ENCODE measurements at places on chromosomes 5 and 9.

- no peak for DNase-seq
These were observed 121.2 kb upstream of the ST8SIA4 start for GRCh38 chr5:101024299-101024698.

- DNase-seq, result no peak
These were observed 20.2 kb downstream of the SIL1 start for GRCh38 chr5:139177809-139178588.

DNA sequence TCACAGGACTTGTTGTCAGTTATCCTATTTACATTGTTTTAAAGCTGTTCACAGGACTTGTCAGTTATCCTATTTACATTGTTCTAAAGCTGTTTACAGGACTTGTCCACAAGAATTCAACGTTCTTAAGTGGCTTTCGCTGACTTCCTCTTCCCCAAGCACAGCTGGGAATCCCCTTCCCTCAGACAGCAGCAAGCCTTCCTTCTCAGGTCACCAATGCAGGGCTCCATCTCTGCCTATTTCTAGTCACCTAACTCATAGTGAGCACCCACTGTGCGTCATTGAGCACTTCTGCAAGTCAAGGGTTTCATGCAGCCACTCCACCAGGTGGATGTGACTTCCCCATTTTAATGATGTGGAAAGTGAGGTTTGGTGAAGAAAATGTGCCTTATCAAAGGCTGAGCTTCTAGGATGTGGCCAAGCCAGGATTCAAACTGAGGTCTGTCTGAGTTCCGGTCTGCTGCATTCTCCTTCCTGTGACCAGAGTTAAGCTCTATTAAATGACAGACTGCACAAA lies 109.8 kb upstream of the ZNF462 start:
- peak; percentile 0 for DNase-seq

GRCh38 chr5:97854871-97855762 lies 672.1 kb upstream of the RIOK2 start:
- DNase-seq, result no peak

DNA sequence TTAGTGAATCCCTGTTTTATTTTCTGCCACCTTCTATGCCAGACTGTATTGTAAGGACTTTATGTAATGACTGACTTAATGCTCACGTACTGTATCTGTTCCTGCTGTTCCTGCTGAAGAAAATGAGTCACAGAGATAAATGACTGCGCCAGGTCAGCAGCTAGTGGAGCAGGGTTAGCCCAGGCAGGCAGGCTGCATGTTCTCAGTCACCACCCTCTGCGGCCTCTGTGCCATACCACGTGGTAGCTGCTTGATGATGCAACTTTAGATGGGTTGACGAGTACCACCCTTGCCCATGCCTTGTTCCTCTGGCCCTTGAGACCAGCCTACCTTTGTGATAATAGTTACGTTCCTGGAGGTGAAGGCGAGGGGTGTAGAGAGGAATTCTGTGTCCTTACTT lies 161.9 kb downstream of the TRIO start:
- DNase-seq, result no peak

GRCh38 chr9:135073741-135074305 lies 13.6 kb upstream of the OLFM1 start:
- DNase-seq, result no peak

DNA sequence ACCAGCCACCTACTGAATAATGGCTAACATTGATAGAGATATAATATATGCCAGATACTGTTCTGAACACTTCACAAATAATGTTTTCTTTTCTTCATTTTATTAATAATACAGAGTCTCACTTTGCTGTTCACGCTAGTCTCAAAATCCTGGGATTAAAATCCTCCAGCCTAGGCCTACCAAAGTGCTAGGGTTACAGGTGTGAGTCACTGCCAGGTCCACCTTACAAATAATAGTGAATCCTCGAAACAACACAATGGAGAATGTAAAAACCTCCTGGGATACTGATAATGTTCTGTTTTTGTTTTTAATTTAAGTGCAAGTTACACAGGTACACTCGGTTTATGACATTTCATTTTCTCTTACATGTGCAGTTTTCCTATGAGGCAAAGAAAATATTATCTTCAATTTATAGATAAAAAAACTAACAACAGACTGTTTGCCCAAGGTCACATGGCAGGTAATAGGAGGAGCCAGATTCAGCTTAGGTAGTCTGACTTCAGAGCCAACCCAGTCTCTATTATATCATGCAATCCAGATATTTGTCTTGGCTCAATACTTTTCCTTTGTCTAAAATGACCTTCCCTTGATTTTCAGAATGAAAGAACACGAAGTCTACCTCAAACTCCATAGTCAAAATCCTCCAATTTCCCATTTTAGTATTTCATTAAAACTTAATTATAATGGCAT lies 7.8 kb downstream of the ZFR start:
- DNase-seq, result no peak

- no peak for DNase-seq
These were observed 10.8 kb downstream of the STK10 start for GRCh38 chr5:172177176-172177575.

DNA sequence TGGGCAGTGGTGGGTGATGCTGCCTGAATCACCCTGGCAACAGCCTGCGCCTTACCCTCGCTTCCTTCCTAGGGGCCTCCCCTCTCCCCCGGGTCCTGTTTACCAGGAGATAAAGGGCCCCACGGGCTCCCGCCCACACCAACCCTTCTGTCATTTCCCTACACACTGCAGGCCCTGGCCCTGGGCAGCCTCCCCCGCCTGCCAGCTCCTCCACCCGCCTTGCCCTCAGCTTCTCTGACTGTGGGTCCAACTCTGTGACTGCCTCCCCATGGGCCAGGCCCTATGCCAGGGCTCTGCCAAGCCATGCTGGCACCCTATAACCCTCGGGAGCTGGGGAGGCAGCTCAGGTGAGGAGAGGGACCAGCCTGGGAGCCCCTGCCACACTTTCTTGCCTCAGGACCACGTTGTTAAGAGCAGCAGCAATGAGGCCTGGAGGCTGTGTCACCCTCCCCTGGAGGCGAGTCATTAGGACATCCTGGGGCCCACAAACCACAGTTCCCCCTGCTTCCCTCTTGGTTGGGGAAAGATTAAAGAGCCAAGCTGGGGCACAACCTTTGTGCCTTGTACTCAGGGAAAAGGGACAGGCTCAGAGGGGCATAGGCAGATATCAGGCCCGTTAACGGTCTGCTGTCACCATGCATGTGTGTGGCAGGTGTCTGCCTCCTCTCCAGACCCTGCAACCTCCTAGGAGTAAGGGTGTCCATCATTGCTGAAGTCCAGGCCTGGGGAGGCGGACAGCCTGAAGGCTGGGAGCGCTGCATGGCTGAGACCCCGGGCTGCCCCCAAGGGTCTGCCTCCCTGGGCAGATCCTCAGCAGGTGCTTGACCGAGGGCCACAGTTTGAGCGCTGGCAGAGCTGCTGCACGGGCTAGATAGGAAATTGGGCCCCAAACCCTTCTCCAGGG lies 2.8 kb downstream of the MGAT4B start:
- DNase-seq, result no peak

DNA sequence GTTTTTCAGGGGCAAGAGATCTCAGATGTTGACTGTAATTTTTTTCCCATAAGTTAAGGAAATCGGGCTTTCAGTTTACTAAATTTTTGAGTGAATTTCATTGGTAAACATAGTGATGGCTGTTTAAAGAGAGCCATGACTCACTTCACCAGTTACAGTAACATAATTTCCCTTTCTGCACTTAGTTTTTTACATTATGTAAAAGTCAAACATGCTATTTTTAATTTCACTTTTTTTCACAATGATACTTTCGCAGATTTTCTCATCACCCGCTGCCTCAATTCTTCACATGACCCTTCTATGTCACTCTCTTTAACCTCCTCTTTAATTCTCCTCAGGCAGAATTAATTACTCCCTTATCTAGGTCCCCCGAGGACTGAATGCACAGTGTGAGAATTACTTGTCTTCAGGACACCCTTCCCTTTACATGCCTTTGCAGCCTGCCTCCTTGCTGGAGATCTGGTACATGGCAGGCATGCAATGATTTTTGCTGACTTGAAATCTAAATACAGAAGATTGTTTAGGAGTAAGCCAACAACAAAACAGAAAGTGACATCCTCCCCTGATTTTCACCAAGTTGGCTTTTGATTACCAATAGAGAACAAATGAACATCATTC lies 217.5 kb upstream of the S1PR3 start:
- no peak for DNase-seq

- DNase-seq, result no peak
These were observed 1622.5 kb downstream of the MAT2B start for GRCh38 chr5:165127941-165128340.

DNA sequence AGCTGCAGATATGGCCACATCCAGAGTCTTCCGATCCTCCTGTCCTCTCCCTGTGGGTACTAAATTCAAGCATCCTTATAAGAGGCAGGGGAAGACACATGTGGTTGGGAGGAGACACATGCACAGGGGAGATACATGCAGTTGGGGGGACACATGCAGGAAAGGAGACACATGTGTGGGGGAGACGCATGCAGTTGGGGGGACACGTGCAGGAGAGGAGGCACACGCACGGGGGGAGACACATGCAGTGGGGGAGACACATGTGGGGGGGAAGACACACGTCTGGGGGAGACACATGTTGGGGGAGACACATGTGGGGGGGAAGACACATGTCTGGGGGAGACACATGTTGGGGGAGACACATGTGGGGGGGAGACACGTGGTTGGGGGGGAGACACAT lies 21.2 kb upstream of the OLFM1 start:
- no peak for DNase-seq

All from CD4-positive, alpha-beta T cell treated with Interleukin-15 for 4 hours (primary cell).